ENCODE measurements at places on chromosomes 1 and 21. TPM values are rescaled to one million over a fixed set of nuclear protein-coding genes. Genes with fewer than 3 reads are reported as not detected.

- DNase-seq: no peak
These were observed 98.9 kb downstream of the KAZN start for GRCh38 chr1:14697353-14697752.

PKLR gene
- total RNA-seq: not detected

KCND3 gene
- 7.5 TPM for total RNA-seq

DNA sequence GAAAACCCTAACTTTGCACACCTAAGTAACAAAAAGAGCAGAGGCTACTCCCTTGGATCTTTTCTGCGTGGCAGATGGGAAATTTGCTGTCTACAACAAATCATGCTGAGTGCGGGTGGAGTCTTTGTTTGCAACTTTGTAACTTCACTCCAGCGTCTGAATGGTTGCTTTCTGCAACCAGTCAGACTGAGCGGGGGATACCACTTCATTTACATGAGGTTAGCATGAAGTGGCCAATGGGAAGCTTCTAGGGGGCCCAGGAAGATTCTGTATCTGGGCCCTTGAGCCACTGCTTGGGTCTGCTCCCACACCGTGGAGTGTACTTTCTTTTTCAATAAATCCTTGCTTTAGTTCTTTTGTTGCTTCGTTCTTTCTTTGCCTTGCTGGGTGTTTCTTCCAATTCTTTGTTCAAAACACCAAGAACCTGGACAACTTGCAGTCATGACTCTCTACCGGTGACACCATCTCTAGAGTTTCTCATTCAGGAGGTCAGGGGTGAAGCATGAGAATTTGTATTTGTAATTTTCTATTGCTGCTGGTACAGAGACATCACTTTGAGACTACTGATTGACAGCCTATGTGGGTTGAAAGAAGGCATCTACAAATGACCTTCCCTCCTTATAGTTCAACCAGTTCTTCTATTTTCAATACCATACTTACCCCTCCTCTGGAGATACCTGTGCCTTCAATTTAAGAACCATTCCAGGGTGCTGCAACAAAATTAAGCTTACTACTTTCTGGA lies 55.8 kb upstream of the RC3H1 start:
- no peak for DNase-seq

RUNX3 gene
- total RNA-seq: 2.0 TPM

LAMB3 gene
- total RNA-seq: 2.8 TPM

ETS2 gene
- 139 TPM for total RNA-seq

DNA sequence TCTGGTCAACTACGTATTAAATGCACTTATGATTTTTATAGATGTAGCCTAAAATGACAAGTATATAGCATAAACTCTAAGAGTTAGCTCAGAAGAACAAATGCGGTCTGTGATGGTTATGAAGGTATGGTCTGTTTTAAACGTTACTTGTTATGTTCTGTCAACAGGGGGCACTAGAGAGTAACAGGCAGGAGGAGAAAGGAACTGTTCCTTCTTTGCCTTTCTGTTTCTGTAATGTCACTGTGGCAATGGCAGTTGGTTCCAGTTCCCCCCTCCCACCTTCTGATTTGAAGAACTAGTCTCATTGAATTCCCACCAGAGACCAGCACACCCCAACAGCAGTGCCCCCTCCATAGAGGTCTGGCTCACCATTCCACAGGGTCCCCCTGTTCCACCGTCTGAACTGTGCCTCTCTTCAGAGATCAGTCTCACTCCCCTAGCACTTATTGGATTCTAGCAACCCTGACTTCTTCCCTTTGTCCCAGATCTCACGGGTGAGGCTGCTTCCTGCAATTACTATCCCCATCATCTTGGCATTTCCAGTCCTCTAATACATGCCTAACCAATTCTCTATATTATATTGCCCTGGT lies 14.0 kb downstream of the KRTAP24-1 start:
- DNase-seq: no peak

SDF4 gene
- total RNA-seq: 94.9 TPM

- no peak for DNase-seq
These were observed 9.1 kb upstream of the EXO1 start for GRCh38 chr1:241838897-241839296.

- no peak for DNase-seq
These were observed 1.0 kb upstream of the S100B start for GRCh38 chr21:46605767-46606426.

DNA sequence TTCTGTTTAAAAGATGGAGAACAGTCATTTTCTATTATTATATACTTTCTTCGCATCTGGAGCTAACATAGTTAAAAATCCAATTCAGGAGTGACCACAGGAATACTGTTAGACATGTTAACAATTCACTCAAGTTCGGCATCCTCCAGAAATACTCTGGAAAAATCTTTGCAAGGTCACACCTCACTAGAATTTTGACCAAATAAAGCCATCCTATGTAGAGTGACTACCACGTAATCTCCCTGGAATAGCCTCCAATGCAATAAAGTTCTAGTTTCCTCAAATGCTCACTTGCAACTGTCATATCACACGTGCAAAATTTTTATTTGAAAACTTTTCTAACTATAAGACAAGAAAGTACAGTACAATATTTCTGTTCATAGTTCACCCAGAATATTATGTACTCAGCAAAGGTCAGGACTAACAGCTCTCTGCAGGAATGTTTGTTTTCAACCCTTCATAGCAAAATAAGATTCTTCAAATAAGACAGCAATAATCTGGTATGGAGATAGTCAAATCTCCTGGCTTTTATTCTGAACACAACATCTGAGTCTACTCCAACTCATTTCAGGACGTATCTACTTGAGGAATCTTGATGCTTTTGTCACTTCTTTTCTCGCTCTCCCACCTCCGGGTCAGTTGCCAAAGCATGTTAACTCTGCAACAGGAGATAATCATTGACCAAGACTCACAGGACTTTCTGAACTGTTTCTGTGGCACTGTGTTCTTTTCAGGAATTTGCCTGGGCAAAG lies 82.6 kb downstream of the GDAP2 start:
- DNase-seq: no peak

GRCh38 chr1:46456411-46456963 lies 33.1 kb upstream of the DMBX1 start:
- DNase-seq: no peak

LRRC39 gene
- 1.7 TPM for total RNA-seq

DNA sequence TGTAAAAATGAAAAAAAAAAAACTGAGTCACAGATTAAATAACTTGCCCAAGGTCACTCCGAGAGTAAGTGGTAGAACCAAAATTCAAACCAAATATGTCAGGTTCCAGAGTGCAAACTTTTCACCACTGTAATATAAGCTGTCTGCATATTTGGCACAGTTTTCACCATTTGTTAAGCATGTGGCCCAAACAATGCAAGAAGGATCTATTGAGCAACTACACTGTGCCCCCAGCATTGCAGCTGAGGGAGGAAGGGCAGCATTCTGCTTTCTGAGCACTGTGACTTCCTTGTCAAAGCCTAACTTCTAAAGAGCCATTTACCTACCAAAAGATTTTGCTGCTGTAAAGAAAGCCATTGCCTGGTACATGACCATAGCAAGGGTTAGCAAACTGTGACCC lies 133.4 kb downstream of the SYT2 start:
- no peak for DNase-seq

GRCh38 chr1:92192246-92192645 lies 25.5 kb upstream of the C1orf146 start:
- no peak for DNase-seq

DNA sequence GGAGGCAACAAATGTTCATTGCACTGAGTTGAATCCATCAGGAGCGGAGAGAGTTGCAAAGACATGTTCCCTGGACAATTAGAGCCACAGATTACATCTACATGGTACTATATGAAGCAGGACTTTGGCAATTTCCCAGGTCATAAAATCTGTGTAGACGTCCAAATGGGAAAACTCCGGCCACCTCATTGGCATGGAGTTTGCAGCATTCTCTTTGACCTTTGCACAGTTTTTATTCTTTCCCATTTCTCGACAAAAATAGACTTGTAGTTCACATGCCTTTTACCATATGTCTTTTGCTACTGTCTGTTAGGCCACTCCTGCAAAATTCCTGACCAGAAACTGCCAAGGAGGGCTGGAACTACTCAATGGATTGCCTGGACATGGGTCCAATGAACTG lies 48.2 kb downstream of the UBE2T start:
- DNase-seq: no peak

DNA sequence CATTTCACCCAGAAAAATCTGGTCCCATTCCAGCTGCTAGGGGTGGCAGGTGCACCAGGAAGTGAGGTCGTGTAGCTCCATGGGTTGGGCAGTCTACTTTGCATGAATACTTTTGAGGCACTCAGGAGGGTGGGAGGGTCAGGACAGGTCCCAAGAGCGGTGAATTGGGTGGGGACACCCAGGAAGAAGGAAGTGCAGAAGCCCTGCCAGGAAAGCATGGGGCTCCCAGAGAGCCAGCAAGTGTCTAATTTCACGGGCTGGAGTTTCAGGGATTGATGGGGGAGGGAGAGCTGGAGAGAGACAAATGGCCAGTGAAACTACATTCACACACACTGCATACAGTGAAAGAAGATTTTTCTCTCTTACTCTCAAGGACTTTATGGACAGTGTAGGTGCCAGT lies 137.8 kb downstream of the GALNT2 start:
- DNase-seq: no peak

- no peak for DNase-seq
These were observed 13.1 kb upstream of the KYAT3 start for GRCh38 chr1:89005286-89006151.

GRCh38 chr21:39022035-39022434 lies 161.2 kb downstream of the PSMG1 start:
- DNase-seq: no peak

- no peak for DNase-seq
These were observed 120.1 kb downstream of the CAMTA1 start for GRCh38 chr1:6905331-6905730.

STMN1 gene
- 186 TPM for total RNA-seq

- DNase-seq: no peak
These were observed 179.3 kb downstream of the ZNF326 start for GRCh38 chr1:90174246-90174645.

- DNase-seq: no peak
These were observed 13.4 kb downstream of the ZCCHC17 start for GRCh38 chr1:31310198-31310597.

Measured in sciatic nerve (tissue), 2 donors.